ENCODE measurements at places on chromosomes 1 and 21. TPM values are rescaled to one million over a fixed set of nuclear protein-coding genes. Genes with fewer than 3 reads are reported as not detected.

The SYT11 gene
- 13.8 TPM for total RNA-seq

The ARTN gene
- total RNA-seq = not detected

The CR2 gene
- not detected for total RNA-seq

The RBM11 gene
- total RNA-seq = 0.38 TPM

The CLCA4 gene
- total RNA-seq = not detected

The PEX10 gene
- 16.0 TPM for total RNA-seq

The KCNE2 gene
- total RNA-seq = not detected

The GABRD gene
- total RNA-seq = not detected

The CRB1 gene
- not detected for total RNA-seq

The E2F2 gene
- total RNA-seq = 0.19 TPM

The PRAMEF26 gene
- not detected for total RNA-seq

The CRNN gene
- total RNA-seq = not detected

The PAQR7 gene
- total RNA-seq = 2.3 TPM

The PIGR gene
- 0.22 TPM for total RNA-seq

The HOOK1 gene
- 0.22 TPM for total RNA-seq

The C1orf116 gene
- total RNA-seq = not detected

The VPS45 gene
- 28.1 TPM for total RNA-seq

The DMBX1 gene
- not detected for total RNA-seq

The ASAP3 gene
- 39.6 TPM for total RNA-seq

The RIMS3 gene
- total RNA-seq = 1.8 TPM

The ATP6V1G3 gene
- total RNA-seq = not detected

The IQGAP3 gene
- total RNA-seq = not detected

The CEP350 gene
- 87.6 TPM for total RNA-seq

The RHOU gene
- 25.1 TPM for total RNA-seq

The THEMIS2 gene
- 39.3 TPM for total RNA-seq

The ADCY10 gene
- 0.34 TPM for total RNA-seq

The NFIA gene
- total RNA-seq = 68.2 TPM

The IFT25 gene
- total RNA-seq = 34.1 TPM

The CORT gene
- not detected for total RNA-seq
